ENCODE measurements at places on chromosomes 2 and 18.

DNA sequence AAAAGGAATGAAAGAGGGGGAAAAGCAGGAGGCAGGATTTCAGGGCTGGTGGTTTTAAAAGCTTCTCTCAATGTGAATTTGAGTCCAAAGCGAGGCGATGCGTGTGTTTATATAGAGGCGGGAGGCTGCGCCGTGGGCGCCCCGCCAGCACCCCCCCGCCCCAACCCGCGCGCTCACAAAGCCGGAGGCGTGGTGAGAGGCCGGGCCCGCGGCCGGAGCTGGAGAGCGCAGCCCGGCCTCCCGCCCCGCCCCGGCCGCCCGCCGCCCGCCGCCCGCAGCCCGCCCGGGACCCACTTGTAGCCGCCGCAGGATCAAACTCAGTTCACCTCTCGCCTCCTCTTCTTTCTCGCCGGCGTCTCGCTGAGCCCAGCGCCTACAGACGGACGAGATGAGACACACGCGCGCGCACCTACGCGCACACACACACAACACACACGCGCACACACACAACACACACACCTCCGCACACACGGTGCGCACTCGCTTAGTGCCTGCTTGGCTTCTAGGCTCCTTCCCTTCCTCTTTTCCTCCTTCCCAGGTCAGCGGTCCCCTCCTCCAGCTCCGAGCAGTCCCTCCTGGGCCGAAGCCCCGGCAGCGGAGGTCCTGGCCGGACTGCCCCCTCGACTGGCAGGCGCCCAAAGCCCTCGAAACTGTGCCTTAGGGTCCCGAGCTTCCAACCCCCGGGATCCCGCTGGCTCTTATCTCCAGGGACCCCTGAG lies 1.3 kb upstream of the CYP26B1 start:
- no peak for DNase-seq

DNA sequence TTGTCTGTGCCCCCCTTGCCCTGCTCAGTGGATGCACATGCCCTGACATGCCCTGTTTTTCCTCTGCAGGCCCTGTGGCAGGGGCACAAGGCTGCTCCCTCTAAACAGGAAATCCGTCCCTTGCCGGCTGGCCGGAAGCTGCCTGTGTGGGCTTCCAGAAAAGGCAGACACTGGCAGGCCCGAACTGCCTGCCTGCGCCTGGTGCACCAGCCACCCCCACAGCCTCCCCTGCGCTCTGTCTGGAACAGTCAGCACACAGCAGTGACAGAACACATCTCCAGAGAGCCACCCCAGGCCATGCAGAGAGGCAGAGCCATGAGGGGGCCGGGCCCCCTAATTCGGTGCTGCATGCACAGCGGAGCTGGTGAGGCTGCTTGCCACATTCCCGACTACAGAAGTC lies 33.5 kb downstream of the LOXHD1 start:
- DNase-seq, result peak; percentile 22

DNA sequence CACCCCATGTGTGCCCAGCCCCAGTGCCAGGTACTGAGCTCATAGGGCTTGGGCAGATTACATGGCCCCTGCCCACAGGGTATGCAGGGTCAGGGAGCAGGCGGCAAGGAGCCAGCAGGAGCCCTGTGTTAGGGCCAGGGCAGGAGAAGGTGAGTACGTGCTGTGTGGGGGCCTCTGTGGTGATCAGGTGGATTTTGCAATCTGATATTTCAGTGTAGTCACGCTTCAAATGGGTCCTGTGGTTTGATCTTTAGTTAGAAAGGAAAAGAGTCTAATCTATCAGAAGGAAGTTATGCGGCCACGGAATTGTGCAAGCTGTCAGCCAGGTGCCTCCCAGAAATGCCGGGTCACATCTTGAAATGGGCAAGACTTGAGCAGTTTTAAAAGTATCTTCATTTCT lies 13.9 kb downstream of the UBE2F start:
- DNase-seq, result peak; percentile 27

DNA sequence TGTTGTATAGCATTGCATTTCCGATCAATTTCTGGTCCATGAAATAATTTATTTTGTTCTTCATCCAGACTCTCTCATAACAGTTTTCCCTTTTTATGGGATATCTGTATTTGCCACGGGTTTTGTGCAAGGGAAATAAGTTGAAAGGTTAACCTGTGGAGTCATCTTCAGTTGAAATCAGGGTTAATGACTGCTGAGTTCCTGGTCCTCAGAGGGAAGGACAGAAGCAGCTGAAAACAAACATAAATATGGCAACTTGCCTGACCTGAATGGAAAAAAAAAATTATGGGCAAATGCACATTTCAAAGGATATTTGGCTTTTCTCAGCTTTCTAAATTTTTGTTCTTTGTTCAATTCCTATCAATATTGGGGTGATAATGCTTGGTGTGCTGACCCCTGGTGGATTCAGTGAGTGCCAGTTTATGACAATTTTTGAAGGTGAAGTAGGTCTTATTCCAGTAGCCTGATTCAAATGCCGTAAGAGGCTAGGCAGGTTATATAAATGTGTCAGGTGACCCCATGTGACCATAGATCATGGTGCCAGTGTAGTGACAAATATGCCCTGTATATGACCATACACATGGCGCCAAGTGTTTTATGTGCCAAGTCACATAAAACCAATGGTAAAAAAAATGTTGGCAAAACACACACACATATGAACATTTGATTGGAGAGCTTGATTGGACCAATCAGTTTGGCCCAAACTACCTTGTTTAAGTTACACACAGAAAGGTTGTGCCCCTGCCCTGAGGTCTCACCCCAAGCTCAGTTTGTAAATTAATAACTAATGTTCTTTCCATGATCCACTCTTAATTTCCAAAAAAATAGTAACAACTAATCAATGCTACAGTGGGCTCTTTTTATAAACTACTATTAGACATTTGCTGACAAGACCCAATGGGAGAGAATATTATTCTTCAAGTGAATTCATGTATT lies 47.6 kb upstream of the FAM124B start:
- peak; percentile 43 for DNase-seq

GRCh38 chr2:74002505-74003421 lies 18.1 kb downstream of the TET3 start:
- DNase-seq, result peak; percentile 59

GRCh38 chr2:45700407-45701013 lies 49.0 kb downstream of the PRKCE start:
- DNase-seq, result no peak

DNA sequence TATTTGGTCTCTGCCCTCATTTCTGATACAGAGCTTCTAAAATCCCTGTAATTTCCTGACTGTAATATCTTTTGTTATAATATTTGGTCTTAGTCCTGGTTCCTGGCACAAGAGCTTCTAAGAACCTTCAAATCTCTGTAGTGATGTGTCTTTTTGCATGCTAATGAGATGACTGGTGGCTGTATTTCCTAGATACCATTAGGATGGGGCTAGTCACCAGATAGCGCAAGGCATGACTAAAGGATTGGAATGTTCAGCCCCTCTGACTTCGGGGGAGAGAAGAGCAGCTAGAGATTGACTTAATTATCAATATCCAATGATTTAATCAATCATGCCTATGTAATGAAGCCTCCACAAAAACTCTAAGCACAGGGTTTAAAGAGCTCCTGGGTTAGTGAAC lies 620.8 kb upstream of the ACVR2A start:
- peak; percentile 31 for DNase-seq

GRCh38 chr2:127358971-127359370 lies 28.8 kb downstream of the MAP3K2 start:
- DNase-seq, result no peak

DNA sequence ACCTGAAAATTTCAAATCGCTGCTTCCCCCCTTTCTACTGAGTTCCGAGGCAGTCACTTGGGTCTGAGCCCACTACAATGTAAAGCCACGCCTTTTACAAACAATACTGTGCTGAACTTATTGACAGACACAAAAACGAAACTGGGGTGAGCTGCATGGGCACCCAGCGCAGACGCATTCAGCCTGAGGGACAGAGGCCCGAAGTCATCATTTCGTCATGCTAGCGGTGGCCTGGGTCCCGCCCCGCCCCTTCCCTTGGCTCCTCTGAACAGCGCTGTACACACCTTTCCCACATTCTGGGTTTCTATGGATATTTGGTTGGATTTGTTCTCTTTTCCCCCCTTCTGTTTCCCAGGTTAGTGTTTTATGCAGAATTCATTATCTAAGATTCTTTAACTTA lies 71.7 kb downstream of the EIPR1 start:
- DNase-seq, result peak; percentile 22

DNA sequence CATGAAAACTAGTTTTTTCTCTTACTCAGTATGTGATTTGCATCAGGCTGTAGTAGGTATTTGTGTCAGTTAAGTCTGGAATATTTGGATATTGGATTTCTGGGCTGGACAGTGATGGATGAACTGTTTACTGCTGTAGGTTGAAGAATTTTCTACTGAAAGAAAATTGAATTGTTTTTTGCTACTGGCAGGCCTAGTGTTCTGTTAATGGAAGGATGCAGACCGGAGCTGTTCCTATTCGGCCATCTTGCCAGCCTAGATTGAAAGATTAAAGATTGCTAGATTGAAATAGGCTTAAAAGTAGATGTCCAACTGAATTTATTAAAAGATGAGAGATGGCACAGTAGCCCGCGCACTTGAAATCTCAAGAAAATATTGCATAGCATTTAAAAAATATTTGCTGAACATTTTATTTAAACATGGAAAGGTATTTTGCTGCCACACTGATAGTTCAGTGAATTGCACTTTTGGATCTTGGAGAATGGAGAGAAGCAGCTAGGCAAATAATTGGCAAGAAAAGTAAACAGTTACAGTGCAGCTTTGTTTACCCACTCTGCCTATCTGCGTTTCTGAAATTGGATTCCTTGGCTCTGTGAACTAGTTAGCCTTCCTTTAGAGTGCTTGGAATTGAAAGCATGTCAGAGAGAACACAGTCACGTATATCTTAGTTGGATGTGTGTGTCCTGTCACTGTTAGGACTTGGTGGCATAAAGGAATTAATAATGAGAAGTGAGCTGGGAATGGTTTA lies 54.1 kb downstream of the EPB41L5 start:
- peak; percentile 42 for DNase-seq

GRCh38 chr2:39266139-39266805 lies 22.5 kb upstream of the CDKL4 start:
- DNase-seq, result peak; percentile 27

DNA sequence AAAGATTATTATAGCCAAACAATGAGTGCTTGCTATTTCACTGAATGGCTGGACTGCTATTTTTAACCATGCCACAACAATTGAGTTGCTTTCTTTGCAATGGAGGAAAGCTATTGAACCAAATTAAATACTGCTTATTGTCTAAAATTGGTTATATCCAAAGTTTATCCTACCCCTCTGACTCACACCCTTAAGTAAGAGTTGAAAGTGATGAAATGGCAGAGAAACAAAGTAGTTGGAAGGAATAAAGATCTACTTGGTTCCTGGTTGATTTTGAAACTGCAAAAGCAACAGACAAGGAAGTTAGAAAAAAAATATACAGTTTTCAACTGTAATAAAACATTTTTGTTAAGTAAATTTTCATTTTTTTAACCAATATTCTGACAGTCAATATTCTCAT lies 47.5 kb downstream of the EML4 start:
- DNase-seq, result peak; percentile 59

DNA sequence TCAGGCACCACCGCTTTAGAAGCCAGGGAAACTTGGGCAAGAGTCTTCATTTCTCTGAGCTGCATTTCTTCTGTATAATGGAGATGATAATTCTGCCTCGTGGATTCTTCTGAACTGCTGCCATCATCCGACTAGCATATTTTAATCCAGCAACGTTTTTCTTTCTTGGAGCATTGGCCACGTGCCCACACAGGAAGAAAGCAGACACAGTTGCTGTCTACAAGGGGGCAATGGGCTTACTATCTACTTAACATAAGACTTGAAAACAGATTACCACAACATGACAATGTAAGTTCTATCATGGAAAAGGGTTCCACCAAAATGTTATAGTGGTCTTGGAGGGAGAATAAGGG lies 176.5 kb downstream of the FAM210A start:
- DNase-seq, result no peak

DNA sequence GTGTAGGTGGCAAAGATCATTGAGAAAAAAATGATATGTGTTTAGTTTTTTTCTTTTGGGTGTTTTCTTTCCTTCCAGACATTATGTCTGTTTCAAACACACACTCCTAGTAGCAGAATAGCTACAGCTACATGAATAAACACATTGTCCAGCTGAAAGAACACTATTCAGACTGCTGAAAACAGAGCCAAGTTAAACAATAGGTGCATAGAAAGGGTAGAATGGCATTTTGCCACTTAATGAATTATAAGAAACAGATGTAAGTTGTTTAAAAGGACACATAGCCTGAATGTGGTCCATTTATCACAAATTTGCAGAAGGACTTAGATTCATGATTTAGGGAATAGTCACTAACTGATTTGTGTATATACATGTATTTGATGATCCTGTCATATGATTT lies 20.1 kb downstream of the CTLA4 start:
- DNase-seq, result no peak

GRCh38 chr2:131426727-131427126 lies 49.2 kb upstream of the TUBA3D start:
- no peak for DNase-seq

DNA sequence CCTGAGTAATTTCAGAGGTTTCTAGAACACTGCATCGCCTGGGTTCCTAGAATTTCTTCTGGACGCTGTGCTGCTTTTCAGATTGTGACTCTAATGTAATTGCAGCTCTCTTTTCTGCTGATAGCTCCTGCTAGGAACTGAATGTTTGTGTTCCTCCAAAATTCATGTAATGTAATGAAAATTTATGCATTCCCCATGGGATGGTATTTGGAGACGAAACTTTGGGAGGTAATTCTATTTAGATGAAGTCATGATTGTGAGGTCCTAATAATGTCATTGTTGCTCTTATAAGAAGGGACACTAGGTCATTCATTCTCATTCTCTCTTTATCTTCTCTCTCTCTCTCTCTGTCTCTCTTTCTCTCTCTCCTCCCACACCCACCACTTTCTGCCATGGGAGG lies 223.9 kb upstream of the DOK6 start:
- DNase-seq, result no peak

GRCh38 chr2:102235491-102235890 lies 48.7 kb downstream of the IL1RL2 start:
- DNase-seq, result no peak

- no peak for DNase-seq
Measured at GRCh38 chr2:133484784-133485183, 83.5 kb downstream of the NCKAP5 start.

- no peak for DNase-seq
Measured at GRCh38 chr2:136359121-136359965, 241.4 kb upstream of the CXCR4 start.

DNA sequence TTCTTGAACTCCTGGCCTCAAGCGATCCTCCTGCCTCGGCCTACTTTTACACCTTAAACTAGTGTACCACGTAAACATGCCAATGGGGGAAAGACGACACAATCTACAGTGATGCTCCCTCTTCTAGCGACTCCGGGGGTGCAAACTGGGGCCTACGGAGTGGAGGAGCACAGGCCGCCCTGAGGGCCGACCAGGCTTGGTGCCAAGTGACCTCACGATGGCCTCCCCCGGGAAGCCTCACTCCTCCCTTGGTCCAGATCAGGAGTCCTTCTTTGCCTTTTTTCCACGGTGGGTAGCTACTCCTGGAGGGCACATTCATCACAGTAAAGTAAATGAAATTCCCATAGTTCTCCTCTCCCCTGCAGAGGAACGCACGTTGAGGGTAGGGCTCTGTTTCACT lies 73.5 kb downstream of the HNRNPLL start:
- DNase-seq, result no peak
